Sigmoid colon (tissue), 7 donors: ENCODE measurements at places on chromosomes 4 and X. TPM values are rescaled to one million over a fixed set of nuclear protein-coding genes. Genes with fewer than 3 reads are reported as not detected.

Gene STK26
- polyA plus RNA-seq, result 11.2 TPM

GRCh38 chr4:174626342-174627008 is 104.2 kb upstream of the HPGD start:
- no peaks in the 10 kb centered on the region for H3K27me3 ChIP-seq
- no peak for DNase-seq
- no peaks in the 10 kb centered on the region for H3K36me3 ChIP-seq
- H3K4me3 ChIP-seq, result no peak overlapping the region
- H3K4me1 ChIP-seq, result no peaks in the 10 kb centered on the region

DNA sequence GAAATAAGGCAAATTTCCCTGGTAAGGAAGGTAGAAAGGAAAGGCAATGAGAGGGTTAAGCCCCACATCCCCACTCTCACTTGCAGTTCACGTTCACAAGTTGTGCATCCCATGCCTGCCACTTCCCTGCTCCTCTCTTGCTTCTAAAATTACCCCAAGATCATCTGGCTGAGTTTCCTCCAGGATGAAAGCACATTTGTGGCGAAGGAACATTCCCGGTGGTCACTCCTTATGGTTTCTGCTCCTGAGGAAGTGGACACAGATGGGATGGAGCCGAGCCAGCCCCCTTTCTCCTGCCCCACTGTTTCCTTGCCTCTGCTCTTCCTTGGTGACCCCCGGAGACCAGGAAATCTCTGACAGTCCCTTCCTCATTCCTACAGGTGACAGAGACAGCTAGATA is 37.5 kb downstream of the SPINK2 start:
- H3K36me3 ChIP-seq, result no peaks in the 10 kb centered on the region
- H3K4me3 ChIP-seq, result no peak overlapping the region
- no peaks in the 10 kb centered on the region for H3K27me3 ChIP-seq
- H3K4me1 ChIP-seq, result peaks cover 14% of the 10 kb centered on the region
- DNase-seq, result no peak

DNA sequence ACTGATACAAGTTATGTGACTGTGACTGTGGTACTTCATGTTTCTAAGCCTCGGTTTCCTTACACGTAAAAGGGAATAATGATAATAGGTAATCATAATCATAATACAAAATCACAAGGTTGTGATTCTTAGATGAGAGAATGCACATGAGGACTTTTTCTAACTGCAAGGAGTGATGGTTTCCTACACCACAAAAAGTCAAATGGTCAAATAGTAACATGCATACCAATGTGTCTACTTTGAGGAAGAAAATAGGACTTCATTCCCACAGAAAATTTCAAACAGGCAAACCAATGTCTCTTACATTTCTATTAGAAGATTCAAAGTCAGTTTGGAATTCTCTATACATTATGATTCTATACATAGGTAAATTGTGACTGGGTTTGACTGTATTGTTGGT is 368.7 kb upstream of the FTHL17 start:
- DNase-seq, result no peak
- no peak overlapping the region for H3K4me3 ChIP-seq
- H3K27me3 ChIP-seq, result no peaks in the 10 kb centered on the region
- no peaks in the 10 kb centered on the region for H3K36me3 ChIP-seq
- H3K4me1 ChIP-seq, result no peaks in the 10 kb centered on the region
- no peak overlapping the region for H3K27ac ChIP-seq

DNA sequence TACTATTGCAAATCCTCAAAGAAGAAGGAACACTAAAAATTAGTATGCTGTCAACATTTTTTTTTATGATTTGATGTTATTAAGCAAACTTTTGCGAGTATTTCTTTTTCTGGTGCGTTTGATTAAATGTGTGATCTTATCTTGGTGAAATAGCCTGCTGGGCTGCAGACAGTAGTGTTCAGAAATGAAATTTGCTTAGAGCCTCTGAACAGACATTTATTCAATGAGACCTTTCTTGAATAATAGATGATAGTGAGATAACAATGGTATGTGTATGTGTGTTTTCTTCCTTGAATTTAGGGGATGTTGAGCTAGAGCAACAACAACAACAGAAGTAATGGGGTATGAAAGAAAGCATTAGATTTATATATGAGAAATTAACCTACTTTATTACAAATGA is 12.7 kb downstream of the ADGRL3 start:
- no peaks in the 10 kb centered on the region for H3K4me1 ChIP-seq
- no peaks in the 10 kb centered on the region for H3K27me3 ChIP-seq
- no peaks in the 10 kb centered on the region for H3K36me3 ChIP-seq
- DNase-seq, result no peak
- H3K27ac ChIP-seq, result no peak overlapping the region
